Fibroblast of upper back skin (primary cell): ENCODE measurements at places on chromosomes 5 and 9.

- DNase-seq = no peak
Observed at GRCh38 chr5:175542232-175542965, 64.0 kb downstream of the SFXN1 start.

GRCh38 chr9:96420468-96421219, 2.5 kb upstream of the ZNF367 start:
- peak; percentile 97 for DNase-seq

- DNase-seq = no peak
Observed at GRCh38 chr9:79430619-79431018, 141.1 kb upstream of the TLE4 start.

DNA sequence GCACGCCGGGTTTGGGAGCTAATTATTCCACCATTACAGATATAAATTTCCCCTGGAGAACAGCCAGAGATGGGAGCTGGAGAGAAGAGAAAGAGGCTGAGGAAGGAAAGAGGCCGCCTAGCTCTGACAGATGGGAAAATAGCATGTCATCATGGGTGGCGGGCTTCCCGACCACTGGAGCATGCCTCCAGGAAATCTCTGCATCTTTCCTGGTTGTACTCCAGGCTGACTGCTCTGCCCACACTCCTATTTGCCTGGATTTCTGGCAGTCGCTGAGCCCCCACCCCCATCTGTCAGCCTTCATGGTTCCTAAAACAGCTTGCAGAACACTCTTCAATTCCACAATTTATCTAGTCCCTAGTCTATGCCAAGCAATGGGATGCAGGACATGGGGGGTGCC, 14.3 kb upstream of the GABRP start:
- no peak for DNase-seq

DNA sequence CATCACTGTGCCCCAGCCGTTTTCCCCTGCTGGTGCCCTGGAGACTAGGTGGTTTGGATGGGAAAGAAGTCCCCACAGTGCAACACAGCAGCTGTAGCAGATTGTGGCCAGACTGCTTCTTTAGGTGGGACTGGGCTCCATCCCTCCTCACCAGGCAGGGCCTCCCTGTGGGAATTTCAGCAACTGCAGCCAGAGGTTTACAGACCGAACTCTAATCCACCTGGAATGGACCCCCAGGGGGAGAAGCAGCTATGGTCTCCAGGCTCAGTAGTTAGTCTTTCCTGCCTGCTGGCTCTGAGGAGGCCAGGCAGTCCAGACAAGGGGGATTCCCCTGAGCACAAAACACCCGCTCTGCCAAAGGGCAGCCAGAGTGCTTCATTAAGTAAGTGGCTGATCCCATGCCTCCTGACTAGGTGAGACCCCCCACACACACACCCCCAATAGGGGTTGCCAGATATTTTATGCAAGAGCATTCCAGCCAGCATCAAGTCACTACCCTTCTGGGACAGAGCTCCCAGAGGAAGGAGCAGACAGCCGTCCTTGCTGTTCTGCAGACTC, 188.9 kb downstream of the SGCD start:
- peak; percentile 53 for DNase-seq

DNA sequence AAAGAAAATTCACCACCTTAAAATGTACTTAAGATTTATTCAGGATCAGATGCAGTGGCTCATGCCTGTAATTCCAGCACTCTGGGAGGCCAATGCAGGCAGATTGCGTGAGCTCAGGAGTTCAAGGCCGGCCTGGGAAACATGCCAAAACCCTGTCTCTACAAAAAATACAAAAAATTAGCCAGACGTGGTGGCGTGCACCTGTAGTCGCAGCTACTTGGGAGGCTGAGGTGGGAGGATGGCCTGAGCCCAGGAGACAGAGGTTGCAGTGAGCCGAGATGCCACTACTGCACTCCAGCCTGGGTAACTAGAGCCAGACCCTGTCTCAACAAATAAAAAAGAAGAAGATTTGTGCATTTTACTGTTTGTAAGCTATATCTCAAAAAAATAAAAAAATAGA, 34.7 kb upstream of the GFPT2 start:
- DNase-seq = no peak

GRCh38 chr5:121378046-121378445, 473.6 kb upstream of the FTMT start:
- DNase-seq = no peak

DNA sequence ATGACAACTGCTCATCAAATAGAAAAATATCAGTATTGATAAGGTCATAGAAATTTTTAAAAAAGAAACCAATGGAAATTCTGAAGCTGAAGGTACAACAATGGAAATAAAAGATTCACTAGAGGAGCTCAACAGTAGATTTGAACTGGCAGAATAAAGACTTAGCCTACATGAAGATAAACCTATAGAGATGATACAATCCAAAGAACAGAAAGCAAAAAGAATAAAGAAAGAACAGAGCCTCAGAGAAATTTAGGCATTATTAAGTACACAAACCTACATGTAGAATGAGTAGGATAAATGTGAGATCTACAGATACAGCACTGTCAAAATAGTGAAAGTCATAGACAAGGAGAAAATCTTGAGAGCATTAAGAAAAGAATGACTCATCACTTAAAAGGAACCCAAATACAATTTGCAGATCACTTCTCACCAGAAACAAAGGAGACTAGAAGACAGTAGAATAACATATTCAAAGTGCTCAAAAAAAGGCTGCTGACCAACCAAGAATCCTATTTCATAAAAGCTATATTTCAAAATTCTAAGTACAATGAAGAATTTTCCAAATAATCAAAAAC, 47.8 kb upstream of the HTR4 start:
- no peak for DNase-seq

GRCh38 chr5:171451421-171451820, 32.0 kb downstream of the FGF18 start:
- DNase-seq = no peak

- DNase-seq = no peak
Observed at GRCh38 chr5:167902298-167902697, 389.1 kb upstream of the WWC1 start.

DNA sequence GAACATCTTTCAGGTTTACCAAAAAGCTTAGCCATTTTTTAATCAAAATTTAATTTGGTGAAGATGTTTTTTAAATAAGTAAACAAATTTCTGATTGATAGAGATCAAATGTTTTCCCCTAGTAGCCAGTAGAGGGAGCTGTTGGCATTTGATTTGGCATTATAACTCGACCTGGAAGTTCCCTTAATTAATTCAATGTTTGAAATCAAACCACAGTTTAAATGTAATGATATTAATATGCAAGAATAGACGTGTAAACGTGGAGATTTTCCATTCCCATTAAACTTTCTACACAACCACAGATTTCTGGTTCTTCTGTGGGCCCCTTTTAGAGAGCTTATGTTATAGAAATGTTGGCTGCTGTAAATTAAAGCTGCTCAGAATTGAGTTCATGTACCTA, 148.1 kb upstream of the MPDZ start:
- DNase-seq = peak; percentile 49

- no peak for DNase-seq
Observed at GRCh38 chr9:29228558-29228957, 1655.3 kb upstream of the C9orf72 start.

DNA sequence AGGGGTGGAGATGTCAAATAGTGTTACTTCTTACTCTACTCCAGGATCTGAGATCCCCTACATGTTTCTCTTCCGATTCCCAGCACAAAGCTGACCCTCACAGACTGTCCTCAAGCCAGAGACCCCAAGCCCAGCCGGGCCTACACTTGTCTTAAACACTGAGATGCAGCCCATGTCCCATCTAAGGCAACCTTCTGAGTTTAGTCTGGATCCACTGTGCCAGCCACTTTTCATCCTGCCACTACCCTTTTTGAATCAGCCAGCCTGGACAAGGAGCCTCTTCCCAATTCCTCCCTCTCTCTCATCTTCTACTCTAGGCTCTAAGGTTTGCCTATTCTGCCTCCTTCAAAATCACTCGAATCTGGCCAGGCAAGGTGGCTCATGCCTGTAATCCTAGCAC, 6.2 kb upstream of the MYORG start:
- no peak for DNase-seq

- DNase-seq = peak; percentile 48
Observed at GRCh38 chr5:167797933-167798332, 493.5 kb upstream of the WWC1 start.

- no peak for DNase-seq
Observed at GRCh38 chr9:90457386-90458190, 185.0 kb downstream of the DIRAS2 start.

DNA sequence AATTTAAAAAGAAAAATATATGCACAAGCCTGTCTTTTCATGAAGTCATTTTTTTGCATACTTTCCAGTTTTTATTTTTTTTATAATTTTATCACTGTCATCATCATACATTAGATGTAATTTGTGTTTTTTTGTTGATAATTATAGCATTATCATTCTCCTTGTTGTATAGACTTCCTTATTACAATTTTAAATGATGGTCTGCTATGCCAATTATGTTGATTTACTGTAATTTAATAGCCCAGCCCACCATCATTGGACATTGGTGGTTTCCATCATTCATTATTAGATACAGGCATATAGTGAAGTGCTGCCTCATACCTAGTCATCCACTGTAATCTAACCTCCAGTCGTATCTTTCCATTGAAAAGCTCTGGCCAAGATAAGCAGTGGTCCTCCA, 3.8 kb upstream of the TJP2 start:
- DNase-seq = no peak

DNA sequence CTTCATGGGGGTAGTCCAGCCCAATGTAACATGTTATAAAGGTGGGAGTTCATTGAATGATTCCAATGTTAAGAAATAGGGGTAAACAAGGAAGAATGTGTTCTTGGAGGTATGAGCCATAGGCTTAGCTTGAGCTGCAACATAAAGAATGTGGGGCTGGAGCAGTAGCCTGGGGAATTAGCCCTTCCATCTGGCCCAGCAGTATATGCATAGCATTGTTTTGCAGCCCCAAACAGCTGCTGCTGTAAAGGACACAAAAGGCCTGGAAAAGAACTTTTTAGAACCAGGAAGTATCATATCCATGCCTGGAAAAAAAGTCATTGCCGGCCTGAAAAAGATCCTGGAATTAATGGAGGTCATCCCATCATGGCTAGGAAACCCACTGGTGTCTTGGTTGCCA, 55.8 kb upstream of the SMARCA2 start:
- DNase-seq = no peak

- peak; percentile 29 for DNase-seq
Observed at GRCh38 chr5:15243301-15244020, 256.5 kb upstream of the FBXL7 start.

DNA sequence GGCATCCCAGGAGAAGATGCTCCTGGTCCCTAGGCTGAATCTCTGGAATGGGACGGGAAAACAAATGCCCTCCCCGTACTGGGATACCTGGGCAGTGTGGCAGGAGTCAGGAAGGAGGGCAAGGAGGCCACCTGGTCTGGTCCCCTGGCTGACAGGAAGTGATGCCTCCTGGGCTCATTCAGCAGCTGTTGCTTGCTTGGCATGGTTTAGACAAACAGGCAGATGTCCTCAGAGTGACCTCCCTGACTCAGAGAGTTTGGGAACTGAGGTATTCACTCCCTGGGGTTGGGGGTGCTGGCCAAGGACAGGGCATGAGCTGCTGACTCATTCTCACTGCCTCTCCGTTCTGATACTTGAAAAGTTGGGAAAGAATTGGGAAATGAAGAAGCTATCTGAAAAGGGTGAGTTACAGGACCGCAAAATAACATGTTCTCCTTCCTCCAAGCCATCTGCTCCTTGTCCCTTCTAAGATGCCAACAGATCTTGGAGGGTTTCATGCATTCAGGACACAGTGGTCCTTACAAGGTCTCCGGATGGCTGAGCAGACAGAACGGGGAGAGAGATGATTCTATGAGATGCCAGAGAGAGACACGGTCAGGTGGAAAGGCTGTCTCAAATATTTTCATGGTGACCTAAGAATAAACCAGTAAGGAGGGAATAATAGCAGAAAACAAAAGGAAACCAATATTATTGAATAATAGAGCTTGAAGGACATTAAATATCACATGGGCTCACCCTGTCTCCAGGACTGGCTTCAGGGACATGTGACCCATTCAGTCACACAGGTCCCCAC, 534.5 kb downstream of the BNC2 start:
- DNase-seq = peak; percentile 98

DNA sequence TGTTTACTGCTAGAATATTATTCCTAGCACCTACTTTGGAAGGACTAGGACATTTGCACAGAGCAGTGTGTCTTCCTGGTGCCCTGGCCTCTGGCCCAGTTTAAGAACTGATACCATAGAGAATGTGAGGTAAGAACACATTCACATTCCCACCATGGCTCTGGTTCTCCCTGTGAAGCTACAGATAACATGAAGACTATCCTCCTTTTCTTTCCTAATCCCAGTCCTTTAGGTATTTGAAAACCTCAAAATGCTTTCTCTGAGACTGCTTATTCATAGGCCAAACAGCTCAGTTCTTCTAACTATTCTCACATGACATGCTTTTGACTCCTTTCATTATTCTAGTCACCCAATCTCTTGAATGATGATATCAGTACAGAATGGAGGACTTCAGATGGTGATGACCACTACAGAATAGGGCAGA, 11.9 kb downstream of the FAM219A start:
- peak; percentile 46 for DNase-seq

- DNase-seq = no peak
Observed at GRCh38 chr5:173864126-173865050, 23.8 kb upstream of the CPEB4 start.

DNA sequence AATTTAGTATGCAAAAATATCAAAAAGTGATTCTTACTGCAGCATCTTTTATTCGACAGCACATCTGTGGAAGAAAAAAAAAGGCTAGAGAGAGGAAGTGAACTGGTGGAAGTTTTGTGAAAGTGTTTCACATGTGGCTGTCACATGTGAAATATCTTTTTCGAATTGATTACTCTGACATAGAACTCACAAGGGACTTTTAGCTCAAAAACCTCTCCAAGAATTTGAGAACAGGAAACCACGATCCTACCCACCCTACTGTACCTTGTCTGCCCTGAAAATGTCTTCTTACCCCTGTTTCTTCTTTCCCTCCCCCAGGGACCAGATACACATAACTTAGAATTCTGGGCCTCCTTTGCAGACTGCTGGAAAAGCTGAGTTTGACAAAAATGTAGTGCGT, 106.5 kb upstream of the PRRC1 start:
- DNase-seq = peak; percentile 6

DNA sequence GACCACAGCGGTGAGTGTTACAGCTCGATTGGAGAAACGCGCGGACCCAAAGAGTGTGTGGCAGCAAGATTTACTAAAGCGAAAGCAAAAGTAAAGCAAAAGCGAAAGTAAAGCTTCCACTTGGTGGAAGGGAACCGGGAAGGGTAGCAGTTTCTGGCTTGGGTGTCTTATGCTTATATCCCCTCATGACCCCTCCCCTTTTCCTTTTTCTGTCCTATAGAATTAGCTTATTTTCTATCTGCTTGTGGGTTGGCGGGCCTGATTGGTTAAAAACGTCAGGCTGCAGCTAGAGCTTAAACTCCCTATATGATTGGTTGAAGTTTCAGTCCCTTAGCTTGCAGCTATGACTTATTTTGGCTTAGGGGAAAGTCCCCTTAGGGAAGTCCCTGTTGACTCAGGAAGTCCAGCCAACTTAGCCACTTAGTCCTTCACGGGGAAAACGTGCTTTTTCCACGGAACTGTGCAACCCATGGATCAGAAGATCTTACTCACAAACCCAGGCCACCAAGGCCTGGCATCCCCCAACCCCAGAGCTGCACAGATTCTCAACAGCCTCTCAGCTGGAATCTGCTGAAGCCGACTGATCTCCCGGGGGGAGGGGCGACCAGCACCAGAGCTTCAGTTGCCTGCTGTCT, 114.2 kb upstream of the ADAMTS16 start:
- DNase-seq = no peak

- no peak for DNase-seq
Observed at GRCh38 chr9:8489835-8490234, 690.3 kb upstream of the DMAC1 start.
